Psoas muscle (tissue), 8 donors: ENCODE measurements at places on chromosomes 1 and 21.

DNA sequence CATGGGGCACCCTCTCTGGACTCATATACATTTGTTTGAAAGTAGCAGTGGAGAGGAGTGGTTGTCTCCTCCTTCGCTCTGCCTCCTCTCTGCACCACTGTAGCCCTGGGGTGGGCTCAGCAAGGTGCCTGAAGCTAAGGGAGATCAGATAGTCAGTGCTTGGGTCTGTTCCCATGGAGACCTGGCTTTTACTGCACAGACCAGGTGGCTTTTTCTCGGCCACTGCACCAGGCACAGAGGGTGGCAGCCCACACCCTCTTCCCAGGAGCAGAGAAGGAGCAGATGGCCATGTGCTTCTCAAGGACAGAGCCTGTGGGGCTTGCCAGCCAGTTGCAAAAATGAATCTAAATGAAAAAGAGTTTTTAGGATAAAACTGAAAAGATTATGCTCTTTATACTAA is 123.4 kb upstream of the KCNK1 start:
- no peak for DNase-seq

GRCh38 chr1:210336362-210336761 is 7.7 kb downstream of the HHAT start:
- no peak for DNase-seq

- no peak for DNase-seq
Measured at GRCh38 chr1:179115181-179115580, 33.3 kb downstream of the TOR3A start.

DNA sequence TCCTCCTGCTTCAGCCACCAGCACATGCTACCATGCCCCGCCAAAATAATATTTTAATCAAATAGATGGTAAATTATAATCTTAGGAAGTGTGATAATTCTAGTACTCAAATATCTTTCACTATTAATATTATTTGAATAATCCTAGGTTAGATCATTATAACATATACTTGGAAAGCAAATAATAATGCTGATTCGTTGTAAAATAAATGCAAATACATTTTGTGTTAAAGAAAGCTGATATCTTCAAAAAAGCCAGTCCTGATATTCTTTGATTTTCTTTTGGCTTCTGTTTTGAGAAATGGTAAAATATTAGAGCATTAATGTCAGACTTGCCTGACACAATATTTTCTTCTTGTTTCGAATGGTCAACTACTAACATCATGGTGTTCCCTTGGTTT is 116.3 kb upstream of the ADAMTS5 start:
- DNase-seq: no peak

DNA sequence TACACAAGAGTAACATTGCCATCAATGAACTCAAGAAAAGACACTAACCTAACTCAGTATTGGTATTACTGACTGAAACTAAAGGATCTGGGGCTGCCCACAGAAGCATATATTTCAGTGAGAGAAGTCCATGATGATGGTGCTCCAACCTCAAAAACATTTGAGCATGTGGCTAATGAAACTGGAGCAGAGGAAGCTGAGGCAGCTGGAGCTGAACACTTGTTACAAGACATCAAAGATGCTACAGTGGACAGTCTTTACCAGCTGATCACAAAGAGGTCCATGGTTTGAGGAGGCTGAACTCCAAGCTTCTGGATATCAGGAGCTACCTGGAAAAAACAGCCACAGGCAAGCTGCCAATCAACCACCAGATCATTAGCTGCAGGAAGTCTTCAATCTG is 42.2 kb upstream of the TTC39A start:
- no peak for DNase-seq

DNA sequence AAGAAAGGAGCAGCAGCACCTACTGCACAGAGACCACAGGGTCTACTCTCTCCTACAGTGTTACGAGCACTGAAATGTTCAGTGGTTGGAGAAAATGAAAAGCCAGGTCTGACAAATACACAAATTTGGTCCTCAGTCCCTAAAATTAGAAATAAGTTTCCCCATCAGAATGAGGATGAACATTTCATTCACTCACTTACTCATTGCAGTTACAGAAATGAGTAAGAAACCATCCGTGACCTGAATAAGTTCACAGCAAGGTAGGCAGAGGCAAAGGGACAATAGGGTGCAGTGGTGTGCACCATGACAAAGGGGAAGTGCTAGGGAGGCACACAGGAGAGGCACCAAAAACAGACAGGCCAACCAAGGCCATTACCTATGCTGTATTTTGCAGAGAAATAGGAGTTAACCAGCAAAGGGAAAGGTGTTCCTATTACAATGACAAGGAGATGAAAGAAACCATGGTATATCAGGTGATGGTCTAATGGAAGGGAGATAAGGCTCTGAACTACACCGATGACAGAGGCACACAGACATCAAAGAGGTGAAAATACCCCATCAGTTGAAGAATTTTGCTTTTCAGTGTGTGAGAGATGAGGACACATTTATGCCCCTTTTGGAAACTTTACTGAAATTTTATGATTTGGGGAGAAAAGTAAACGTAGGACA is 29.4 kb downstream of the VAV3 start:
- no peak for DNase-seq

GRCh38 chr1:185654952-185655314 is 79.3 kb upstream of the HMCN1 start:
- no peak for DNase-seq

GRCh38 chr21:42830456-42831455 is 48.6 kb downstream of the WDR4 start:
- no peak for DNase-seq

DNA sequence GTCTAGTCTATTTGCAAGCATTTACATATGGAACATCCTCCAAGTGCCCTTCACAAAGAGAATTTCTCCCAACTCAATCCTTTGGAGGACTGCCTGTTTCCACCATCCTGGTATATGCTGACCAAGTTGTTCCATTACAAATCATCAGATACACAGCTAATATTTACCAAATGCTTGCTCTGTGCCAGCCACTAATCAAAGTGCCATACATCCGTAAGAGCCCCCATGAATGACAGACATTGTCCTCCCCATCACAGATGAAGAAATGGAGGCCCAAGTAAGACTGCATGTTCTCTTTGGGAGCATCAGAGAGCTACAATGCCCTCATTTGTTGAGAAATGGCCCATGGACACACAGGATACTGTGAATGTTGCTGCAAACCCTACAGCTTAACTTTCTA is 130.0 kb upstream of the BACE2 start:
- no peak for DNase-seq

GRCh38 chr1:160522622-160523345 is at the start of gene SLAMF6:
TSS of gene SLAMF6 (minus strand) at chr1:160523255. CDS start at chr1:160523192, 63 bp downstream.
- DNase-seq: no peak

GRCh38 chr21:39176271-39176709 is 7.0 kb downstream of the PSMG1 start:
- DNase-seq: no peak

GRCh38 chr1:95311014-95311413 is 77.0 kb downstream of the RWDD3 start:
- no peak for DNase-seq

DNA sequence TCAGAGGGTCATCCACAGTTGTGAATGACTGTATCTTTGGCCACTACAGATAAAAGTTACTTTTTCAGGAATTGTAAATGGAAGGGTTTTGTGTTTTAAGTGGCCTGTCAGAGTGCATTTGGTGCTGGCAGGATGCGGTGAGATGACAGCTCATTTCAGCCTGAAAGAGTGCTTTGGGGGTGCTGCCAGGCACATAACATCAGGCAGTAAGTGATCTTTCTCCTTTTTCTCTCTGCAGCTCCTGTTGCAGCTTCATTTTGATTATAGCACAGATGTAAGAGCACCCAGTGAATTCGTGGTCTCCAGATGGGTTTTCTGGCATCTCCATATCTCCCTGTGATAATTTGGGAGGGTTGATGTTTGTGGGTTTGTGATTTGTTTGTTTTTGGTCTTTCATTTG is 14.8 kb upstream of the FAM163A start:
- no peak for DNase-seq

DNA sequence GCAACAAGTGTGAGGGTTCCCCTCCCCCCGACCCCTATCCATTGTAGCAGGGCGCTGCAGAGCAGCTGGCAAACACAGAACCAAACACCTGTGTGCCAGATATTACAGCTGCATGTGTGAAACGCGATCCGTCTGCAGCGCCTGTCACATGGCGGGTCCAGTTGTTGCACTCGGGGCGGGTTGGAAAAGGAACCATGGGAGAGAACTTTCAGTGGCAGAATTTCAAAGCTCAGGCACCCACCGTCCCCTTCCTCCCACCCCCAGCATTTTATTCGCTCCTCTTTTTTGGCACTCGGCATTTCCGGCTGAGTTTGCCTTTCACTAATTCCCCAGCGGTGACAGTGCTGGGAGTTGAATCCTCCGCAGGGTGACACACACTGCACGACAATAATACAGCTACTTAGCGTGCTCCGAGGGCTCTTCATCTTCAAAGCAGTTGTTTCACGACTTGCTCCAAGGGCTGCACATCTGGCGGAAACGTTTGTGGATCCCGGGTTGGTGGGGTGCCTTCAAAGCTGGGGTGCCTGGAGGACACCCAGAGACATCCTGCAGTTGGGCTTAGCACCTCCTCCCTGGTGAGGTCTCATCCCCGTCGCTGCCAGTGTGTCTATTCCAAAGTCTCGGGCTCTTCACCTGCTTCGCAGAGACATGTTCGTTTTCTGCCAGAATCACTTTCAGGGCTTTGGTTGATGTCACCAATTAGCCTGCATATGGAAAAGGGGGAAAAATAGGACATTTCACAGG is 180.7 kb downstream of the ZBTB18 start:
- DNase-seq: peak; percentile 83
